ENCODE measurements at places on chromosomes 2 and 18.

DNA sequence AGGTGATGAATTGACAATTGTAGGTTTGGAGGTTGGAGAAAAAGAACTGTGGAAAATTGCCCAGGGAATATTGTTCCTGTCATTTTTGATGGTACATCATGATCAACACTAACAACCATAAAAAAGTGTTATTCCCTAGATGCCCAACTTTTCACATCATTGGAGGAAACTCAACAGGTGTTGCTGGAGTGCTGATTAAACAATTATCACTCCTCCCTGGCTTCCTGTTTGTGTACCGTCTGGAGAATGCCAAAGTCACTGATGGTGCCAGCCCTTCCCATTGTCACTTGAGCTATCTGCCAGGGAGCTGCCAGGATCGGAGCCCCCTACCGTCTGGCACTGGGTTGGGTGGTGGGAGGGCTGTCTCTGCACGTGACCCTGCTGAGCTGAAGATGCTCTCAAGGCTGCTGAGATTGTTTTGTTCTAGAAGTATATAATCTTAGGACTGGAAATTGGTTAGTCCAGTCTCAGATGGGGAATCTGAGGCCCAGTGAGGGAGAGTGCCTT is 156.9 kb downstream of the PRKCE start:
- no peak for DNase-seq

DNA sequence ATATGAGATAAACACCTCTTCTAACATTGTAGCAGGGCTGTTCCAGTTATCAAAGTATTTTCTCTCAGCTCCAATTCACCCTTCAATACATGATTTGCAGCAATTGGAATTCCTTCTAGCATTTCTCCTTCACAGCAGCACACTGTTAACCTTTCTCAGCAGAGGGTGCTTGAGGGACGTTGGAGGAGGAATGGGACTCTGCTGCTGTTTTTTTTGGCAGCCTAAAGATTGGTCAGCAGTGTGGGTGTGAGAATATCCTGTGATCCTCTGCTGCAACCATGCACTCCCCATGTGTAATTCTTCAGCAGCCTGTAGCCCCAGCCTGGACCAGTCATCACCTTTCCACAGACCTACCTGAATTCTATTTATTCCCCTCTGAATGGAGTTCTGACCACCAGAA is 1708.9 kb upstream of the CELF4 start:
- DNase-seq: no peak

GRCh38 chr2:141062031-141062430 is 1068.8 kb downstream of the LRP1B start:
- no peak for DNase-seq

GRCh38 chr18:41436772-41437171 is 518.3 kb upstream of the PIK3C3 start:
- no peak for DNase-seq

DNA sequence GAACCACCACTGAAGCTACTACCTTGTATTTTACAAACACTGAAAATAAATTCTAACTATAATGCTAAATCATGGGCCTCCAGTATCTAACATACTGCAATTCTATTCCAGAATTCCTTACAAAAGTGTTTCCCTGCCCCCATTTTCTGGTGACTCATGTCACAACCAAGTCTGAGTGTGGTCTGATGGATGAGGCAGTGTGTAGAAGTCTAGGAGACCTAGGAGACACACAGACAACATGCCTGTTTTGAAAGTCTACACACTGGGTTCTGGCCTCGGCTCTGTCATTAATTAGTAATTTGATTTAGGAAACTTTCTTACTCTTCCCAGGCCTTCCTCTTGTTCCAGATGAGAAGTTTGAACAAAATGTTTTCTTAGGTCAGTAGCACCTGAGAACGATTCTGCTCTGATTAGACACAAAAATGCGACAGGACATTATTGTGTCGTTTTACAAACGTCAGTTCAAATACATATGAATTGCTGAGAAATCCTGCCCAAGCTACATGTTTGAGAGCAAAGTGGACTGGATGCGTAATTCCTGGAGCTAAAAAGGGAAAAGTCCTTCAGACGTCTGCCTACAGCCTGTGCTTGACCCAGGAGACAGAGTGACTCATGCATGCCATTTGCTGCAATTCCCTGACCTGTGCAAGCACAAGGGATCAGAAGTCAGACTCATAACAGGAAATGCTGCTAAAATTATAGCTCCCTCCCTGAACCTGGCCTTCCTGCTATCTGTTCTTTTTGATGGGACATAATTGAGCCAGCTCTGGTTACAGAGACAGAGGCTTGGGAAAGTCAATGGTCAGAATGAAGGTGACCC is 494.4 kb downstream of the SOX11 start:
- DNase-seq: no peak

GRCh38 chr18:21047126-21047525 is 64.5 kb downstream of the ROCK1 start:
- DNase-seq: no peak

DNA sequence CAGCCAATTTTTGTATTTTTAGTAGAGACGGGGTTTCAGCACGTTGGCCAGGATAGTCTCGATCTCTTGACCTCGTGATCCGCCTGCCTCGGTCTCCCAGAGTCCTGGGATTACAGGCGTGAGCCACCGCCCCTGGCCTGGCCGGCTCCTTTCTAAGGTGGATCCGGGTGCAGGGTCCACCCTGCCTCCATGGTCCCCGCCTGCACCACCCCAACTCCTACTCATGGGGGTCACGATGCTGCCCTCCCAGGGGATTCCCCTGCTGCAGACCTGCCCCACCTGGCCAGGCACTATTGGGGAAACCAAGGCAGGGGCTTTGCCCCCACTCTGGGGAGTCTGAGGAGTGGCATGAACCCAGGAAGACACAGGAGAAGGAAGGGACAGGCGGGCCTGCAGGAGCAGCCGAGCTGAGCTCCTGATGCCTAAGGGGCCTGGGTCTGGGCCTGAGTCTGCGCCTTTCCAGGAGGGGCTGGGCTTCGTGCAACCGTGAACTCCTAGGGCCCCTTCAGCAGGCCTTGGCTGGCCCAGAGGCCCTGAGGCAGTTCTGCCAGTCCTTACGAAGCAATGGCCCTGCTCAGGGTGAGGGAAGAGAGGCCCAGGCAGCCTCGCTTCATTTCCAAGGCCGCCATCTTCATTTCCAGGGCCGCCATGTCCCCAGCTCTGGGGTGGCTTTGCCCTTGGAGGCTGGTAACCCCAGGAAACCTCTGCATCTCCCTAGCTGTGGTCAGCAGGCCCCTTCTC is 67.2 kb upstream of the SMAD7 start:
- DNase-seq: no peak

GRCh38 chr2:181807526-181807925 is 84.0 kb upstream of the ITPRID2 start:
- no peak for DNase-seq

DNA sequence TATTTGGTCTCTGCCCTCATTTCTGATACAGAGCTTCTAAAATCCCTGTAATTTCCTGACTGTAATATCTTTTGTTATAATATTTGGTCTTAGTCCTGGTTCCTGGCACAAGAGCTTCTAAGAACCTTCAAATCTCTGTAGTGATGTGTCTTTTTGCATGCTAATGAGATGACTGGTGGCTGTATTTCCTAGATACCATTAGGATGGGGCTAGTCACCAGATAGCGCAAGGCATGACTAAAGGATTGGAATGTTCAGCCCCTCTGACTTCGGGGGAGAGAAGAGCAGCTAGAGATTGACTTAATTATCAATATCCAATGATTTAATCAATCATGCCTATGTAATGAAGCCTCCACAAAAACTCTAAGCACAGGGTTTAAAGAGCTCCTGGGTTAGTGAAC is 620.8 kb upstream of the ACVR2A start:
- DNase-seq: no peak

DNA sequence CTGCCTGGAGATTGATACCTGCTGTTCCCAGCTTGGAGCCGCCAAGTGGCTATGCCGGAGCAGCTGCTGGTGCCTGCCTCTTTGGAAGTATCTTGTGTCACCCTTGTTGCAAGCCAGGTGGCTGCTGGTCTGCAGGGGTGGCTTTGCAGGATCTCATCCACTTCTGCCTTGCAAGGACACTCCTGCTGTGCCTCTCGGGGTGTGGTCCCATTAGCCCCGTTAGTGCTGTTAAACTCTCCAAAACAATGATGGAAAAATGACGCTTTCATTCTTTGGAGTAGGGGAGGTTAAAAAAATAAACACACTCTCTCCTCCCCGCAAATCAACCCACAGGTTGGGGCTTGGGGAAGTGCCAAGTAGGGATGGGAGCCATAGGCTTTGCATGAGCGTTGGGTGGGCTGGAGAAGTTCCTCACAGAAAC is 352.8 kb downstream of the RNF144A start:
- no peak for DNase-seq

GRCh38 chr2:131389657-131390056 is 25.7 kb upstream of the RAB6D start:
- DNase-seq: no peak
